NCI-H1092 treated with DMSO at 0.1 percent for 48 hours (cell line): ENCODE measurements at places on chromosomes 4 and X.

DNA sequence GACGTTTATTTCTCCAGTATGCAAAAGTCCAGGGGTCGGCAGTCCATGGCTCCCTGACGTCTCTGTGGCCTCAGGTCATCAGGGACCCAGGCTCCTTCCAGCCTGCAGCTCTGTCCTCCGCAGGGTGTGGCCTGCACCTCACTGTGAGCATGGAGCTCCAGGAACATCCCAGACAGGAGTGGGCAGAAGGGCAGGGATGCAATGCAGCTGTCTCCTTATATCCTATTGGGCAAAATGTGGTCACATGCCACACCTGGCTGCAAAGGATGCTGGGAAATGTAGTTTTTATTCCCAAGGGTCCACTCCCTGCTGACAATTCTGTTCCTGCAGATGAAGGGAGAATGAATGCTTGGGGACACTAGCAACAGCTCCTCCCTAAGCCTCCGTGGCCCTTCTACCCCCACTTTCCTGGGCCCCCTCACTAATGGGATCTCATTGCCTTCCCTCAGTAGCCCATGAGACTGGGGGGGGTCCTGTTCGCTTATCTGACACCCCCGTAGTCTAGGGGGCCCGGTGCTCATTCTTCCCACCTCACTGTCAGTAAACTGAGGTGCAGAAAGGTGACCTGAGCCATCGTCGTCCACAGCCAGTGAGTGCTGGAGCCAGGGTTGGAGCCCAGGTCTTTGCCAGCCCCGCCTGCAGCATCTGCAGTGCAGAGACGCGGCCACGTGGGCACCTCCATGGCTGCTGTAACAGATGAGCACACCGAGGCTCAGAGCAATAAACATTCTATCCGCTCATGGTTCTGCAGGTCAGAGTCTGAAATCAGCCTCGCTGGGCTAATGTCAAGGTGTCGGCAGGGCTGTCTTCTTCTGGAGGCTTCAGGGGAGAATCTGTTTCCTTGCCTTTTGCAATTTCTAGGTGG lies 5.9 kb upstream of the GRPEL1 start:
- peak; percentile 24 for DNase-seq

- peak; percentile 37 for DNase-seq
These were observed 95.8 kb downstream of the COL25A1 start for GRCh38 chr4:109206620-109207019.

DNA sequence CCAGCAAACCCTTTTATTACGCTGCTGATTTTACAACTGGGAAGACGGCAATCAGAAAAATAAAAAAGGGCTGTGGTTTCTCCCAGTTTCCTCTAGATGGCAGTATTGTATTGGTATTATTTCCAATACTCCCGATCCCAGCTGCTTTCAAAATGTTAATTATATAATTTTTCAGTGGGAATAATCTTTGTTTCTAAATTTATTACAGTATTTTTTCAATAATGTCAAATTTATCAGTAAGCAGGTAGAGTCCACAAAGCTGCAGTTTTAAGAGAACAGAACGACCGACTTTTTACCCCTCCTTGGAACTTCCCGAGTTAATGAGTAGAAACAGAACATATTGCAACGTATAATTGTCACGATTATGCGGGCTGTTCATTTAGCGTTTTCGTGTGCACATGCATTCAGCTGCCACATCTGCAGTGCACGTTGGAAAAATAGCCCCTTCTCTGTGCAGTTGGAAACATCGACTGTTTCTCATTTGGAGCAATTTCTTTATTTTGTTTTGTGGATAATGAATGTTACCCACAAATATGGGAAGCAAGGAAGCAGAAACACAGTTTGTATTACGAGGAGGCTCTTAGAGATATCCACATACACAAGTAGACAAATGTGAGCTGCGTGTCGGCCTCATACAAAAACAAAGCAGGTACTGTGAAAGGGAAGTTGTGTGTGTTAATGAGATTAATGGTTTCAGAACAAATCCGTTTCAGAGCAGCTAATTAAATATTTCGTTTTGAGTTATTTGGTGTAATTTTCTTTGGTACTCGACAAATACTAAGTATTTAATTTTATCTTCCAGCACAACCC lies 188.0 kb downstream of the STIM2 start:
- DNase-seq, result peak; percentile 68

DNA sequence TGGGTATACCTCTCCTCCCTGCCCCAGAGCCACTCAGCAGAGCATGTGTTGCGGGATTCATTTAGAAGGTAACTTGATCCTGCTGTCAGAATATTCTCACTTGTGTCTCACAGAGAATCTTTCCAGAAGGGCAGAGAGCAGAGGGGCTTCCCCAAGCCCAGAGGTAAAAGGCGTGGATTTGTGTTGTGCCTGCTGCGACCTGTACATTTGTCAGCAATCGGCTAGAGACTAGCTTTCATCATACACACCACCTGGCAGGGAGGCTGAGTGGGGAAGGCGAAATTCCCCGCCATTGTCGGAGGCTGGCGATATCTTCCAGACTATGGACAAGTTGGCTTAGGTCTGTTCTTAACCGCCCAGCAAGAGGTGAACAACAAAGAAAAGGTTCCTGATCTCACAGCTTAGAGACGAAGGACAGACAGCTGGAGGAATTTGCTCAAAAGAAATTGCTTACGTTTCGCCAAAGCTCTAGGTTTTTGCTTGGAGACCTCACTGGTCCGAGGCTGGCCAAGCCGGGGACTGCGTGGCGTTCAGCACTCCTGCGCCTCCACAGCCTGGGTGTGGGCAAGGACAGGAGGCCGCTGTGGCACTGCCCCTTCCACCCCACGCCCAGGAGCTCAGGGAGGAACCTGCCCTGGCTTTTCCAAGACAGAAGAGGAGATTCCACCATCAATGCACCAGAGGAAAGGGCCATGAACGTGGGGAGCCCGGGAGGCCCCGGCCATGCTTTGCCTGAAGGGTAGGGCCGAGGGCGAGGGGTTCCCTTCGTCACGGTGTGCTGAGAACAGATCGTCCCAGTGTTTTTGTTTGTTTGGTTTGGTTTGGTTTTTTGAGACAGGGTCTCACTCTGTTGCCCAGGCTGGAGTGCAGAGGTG lies 69.4 kb downstream of the DCTD start:
- DNase-seq, result no peak

DNA sequence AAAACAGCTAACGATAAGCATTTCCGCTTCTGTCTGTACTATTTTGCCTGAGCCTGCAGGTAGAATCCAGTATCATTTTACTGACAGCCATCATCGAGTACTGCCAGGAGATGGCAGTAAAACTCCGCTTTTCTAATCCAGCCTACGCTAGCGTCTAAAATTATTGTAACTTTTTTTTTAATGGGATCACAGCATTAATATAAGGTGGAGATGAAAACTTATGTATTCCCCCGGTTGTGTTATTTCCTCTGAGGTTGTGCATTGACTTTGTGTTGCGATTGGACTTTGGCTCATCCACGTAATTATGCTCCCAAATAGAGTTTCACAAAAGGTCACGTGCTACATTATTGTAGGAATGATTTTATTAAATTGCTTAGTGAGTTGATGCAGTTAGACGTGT lies 248.1 kb downstream of the C4orf33 start:
- DNase-seq, result peak; percentile 38

DNA sequence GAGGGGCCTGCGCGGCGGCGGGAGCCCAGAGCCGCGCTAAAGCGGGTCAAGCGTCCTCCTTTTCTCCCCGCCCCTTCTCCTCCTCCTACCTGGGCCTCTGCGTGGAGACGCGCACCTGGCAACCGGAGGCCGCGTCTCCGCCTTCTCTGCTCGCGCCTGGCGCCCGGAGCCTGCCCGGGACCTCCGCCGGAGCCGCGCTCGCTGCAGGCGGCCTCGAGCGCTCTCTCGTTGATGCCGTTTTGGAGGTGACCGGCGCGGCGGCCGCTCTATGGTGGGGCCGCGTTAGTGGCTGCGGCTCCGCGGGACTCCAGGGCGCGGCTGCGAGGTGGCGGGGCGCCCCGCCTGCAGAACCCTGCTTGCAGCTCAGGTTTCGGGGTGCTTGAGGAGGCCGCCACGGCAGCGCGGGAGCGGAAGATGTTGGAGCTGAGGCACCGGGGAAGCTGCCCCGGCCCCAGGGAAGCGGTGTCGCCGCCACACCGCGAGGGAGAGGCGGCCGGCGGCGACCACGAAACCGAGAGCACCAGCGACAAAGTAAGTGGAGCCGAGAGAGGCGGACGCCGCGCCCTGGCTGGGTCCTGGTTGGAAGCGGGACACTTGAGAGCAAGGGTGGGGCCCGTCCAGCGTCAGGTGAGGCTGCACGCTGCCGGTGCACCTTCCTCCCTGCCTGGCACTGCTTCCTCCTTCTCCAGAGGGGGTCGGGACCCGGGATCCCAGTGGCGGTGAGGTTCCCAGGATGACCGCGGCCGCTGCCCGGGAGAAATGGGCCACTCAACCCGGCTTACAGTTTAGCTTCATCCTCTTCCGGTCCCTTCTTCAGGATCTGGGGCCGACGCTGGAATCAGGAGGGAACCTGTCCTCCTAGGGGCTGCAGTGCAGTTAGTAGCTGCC lies at the start of gene CDS1:
CDS1 (plus strand) TSS at position 140 of the 888 bp plus-strand sequence; CDS start at position 415, 275 bp downstream.
- DNase-seq, result peak; percentile 66

DNA sequence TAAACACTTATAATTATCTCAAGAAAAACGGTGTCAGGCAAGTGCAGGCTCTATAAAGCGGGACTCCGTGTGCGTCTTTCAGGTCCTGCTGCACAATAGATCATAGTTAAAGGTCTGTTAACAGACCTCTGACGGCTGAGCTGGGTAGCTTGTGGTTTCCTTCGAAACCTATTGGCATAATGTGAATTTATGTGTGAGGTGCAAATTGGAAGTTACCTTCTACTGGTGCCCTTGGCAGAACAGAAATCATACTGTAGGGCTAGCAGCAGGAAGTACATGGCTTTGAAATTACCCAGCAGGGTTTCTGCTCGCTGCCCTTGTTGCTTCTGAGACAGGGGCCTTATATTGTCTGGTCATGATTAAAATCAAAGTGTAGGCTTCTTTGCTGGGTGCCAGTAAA lies 216.4 kb upstream of the HAND2 start:
- DNase-seq, result no peak

- DNase-seq, result no peak
These were observed 1.8 kb upstream of the ARHGEF38 start for GRCh38 chr4:105550641-105551040.

DNA sequence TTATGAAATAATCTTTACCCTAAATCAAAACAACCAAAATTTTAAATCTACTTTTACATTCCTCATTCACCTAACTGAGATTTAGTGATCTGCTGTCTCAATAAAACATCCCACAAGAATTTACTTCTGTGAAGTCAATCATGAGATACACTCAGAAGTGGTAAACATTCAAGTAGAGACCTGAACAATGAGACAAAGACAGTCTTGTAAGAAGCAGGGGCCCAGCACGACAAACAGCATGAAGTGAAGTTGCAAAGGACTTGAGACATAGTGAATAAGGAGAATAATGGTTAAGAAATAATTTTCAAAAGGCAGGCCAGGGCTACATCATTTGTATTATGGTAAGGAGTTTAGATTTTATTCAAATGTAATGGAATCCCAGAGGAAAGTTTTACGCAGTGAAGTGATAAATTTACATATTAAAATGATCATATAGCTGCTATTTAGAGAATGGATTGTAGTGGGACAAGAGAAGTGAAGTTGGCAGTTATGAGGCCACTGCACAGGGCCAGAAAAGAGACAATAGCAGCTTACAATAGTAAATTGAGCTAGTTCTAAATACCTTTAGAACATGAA lies 101.9 kb downstream of the MAB21L2 start:
- DNase-seq, result no peak

GRCh38 chr4:7422898-7423180 lies 11.9 kb downstream of the PSAPL1 start:
- DNase-seq, result no peak

- DNase-seq, result no peak
These were observed 275.9 kb upstream of the FAM241A start for GRCh38 chr4:111869339-111869738.

DNA sequence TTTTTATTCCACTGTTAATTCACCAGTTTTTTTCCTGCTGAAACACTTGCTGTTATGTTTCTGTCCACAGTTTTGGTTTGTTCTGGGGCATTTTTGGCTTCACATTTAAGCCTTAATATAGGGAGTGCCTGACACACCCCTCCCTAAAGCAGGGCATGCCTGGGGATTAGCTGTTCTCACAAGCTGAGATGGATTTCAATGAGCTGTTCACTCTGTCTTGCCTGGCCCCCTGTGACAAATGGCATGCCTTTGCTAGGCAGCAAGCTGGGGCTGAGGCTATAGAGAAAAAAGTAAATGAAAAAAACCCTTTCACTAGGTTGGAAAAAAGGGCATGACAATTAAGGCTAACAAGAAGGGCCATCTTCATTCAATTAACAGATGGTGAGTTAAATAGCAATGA lies 22.4 kb downstream of the LPAR4 start:
- DNase-seq, result no peak

DNA sequence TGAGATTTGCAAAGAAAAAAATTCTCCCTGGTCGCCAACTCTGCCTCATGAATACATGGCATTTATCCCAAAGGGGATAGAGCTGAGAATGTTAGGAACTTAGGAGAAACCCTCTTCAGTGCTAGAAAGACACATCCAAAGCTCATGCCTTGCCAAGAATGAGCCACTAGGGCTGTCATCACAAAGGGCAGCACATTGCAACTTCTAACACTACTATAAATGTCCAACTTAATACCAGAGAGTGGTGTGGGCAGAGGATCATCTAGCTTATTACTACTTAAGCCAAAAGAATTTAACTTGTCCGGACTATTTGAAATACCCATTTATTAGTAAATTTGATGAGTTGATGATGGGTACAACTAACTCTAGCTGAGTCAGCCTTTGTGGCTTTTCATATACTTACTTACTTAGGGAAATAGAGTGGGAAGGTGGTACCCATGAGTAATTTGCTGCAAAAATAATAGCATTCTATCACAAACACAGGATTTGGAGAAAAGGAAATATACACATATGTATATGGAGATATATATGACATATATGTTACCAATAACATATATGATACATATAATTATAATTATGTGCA lies 66.3 kb upstream of the GAB1 start:
- no peak for DNase-seq

- peak; percentile 55 for DNase-seq
These were observed 801.9 kb downstream of the TECRL start for GRCh38 chr4:63607169-63607872.

DNA sequence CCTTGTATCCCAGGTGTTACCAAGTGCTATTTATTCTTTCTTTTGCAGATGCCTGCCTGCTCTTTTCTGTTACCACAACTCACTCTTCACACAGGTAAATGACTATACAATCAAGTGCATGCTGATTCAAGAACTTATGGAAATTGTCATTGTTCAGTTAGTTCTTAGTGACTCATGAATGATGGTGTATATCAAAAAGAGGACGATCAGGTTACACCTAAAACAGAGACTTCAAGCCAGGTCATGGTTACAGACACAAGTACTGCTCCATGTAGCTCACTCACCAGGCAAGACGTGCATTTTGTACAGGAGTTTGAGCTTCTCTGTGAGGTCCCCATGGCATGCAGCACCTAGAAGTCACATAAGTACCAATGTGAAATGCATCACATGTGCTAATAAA lies 59.3 kb upstream of the UCP1 start:
- DNase-seq, result no peak

DNA sequence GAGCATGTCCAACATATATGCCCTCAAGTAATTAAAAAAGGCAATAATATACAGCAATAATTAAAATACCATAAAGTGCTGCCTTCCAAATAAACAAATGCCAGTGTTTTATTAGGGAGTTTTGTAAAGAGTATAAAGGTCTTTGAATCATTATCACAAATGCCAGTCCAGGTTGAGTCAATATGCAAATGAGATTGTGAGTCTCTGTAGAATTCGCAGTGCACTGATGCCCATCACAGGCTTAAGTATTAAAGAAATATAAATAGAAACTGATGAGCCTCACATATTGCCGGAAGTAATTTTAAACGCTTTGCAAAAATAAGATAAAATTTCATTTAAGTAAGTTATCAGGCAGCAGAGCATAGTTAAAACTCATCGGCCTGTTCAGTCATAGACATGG lies 205.0 kb upstream of the TECRL start:
- no peak for DNase-seq
